ENCODE measurements at places on chromosomes 7 and 10.

DNA sequence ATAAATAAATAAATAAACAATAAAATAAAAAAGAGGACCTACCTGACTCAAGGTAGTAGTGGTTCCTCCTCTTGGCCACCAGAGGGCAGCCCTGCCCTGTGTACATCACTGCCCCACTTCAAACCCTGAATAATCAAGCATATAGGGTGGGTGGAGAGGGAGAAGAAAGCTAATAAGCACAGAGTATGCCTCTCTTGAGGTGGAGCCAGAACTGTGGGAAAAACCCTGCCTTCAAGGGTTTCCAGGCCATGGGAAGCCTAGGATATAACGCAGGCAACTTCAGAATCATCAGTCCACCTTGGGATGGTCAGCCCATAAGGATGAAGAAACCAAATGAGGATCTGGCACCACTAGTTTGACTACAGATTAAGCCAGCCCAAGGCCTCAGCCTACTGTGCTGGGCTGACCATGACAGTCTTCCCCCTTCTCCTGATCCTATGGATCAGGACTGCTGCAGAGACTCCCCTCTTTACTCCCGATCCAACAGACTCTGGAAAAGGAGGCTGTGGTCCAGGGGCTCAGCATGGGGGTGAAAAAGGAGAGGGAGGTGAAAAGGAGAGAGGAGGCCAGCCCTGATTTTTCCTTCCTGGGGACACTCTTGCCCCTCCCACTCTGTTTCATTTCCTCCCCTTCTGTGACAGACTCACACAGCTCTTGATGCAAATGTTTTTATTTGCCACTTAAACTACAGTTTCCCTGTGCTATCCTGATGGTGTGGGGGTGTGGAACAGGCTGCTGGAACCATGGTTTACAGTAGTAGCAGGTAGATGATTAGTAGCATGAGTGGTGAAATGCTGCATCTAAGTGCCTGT, 10.1 kb downstream of the AVPI1 start:
- DNase-seq = peak; percentile 67

- DNase-seq = no peak
Observed at GRCh38 chr7:140534743-140535142, 55.4 kb upstream of the MKRN1 start.

GRCh38 chr7:47693216-47693615, 111.3 kb upstream of the TNS3 start:
- DNase-seq = no peak

DNA sequence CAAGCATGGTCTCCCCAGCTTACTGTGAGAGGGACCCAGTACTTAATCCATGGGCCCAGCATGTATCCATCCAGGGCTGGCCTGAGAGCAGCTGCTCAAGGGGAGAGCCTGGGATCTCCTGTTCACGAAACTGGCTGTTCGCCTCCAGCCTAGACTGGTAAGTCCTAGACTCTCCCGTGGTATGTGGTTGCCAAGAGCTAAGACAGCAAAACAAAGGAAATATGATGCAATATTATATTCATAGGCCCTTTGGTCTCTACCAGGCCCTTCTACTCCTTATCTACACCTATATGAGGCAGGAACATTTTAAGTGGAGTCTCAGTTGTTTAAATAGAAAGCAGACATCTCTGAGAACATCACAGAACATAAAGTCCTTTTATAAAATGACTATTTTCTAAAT, 28.9 kb upstream of the STK17A start:
- DNase-seq = no peak

GRCh38 chr7:105352018-105352612, 36.6 kb downstream of the SRPK2 start:
- peak; percentile 58 for DNase-seq

GRCh38 chr10:6054884-6055283, 7.3 kb downstream of the IL2RA start:
- DNase-seq = no peak

- DNase-seq = peak; percentile 96
Observed at GRCh38 chr7:129952653-129953560, at the start of gene UBE2H. Gene UBE2H, minus strand, starts transcription at chr7:129952960. Its CDS starts 405 bp downstream, at chr7:129952555.

DNA sequence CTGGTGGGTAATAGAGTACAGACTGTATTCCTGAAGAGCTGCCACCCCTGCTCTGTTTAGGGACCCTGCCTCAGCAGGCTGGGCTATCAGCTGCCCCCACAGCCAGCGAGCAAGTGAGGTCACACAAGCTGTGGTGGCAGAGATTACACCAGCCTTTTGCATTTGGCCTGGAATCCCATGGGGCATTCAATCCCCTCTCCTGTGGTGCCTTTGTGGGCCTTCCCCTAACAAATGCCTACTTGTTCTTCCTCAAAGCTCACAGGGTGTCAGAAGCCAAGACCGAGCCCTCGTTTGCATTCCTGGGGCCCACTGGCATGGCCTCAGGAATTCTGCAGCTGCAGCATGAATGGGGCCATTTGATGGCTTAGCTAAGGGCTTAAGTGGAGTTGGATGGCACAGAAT, 212.7 kb upstream of the PHYHIPL start:
- DNase-seq = peak; percentile 100

DNA sequence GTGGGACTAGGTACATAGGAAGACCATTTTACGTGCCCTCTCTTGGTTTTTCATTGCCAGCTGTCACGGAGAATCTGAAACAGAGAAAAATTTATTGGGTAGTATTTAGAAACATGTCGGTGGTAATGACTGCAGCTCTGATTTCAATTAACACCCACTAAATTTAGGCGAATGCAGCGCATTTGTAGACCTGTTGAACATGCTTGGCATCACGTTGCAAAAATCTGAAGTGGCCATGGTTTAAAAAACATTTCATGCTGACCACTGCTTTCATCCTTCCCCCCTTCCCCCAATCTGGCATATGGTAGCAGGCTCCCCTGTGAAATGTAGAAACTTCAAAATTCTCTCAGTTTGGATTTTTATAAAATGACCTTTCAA, 34.0 kb downstream of the LRMDA start:
- no peak for DNase-seq

DNA sequence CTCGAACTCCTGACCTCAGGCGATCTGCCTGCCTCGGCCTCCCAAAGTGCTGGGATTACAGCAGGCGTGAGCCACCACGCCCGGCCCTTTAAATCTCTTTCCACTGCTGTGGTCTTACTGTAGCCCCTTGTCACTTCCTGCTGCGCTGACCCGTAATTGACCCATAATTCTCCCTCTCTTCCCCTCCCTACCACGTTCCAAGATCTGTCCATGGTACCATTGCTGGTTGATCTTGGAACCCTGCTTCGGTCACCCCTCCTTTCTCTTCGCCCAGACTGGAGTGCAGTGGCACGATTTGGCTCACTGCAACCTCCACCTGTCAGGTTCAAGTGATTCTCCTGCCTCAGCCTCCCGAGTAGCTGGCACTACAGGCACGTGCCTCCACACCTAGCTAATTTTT, 6.5 kb downstream of the POR start:
- DNase-seq = no peak

DNA sequence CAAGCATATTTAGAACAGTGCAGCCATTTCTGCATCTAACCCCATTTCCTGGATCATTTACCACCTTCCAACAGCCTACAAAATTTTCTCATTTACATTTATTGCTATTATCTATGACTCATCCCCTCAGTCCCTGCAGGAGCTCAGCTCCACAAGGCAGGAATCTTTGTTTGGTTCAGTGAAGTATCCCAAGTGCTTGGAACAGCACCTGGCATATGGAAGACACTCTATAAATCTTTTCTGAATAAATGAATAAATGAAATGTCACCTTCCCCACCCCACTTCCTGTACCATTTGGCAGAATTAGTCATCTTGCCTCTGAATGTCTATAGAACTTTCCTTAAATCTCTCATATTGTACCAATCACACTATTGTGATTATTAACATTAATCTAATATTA, 110.7 kb downstream of the HIP1 start:
- DNase-seq = no peak

Data from putamen (tissue), 1 donor.